ENCODE measurements at places on chromosomes 3 and 15. TPM values are rescaled to one million over a fixed set of nuclear protein-coding genes. Genes with fewer than 3 reads are reported as not detected.

Gene PLSCR2
- polyA plus RNA-seq: not detected

Gene CTXND1
- not detected for polyA plus RNA-seq

Gene LAMB2
- polyA plus RNA-seq: not detected

Gene CD80
- 1.8 TPM for polyA plus RNA-seq

Gene OR5K2
- polyA plus RNA-seq: not detected

Gene CNTN4
- not detected for polyA plus RNA-seq

Gene RNU5B-1
- polyA plus RNA-seq: not detected

Gene MYO1E
- 1.6 TPM for polyA plus RNA-seq

Gene GP9
- polyA plus RNA-seq: not detected

Gene MYO5C
- polyA plus RNA-seq: 1.5 TPM

Gene MITF
- not detected for polyA plus RNA-seq

Gene NSUN3
- polyA plus RNA-seq: 12.0 TPM

Gene PCYT1A
- 23.2 TPM for polyA plus RNA-seq

Gene SENP8
- 1.4 TPM for polyA plus RNA-seq

Gene TMOD2
- 1.0 TPM for polyA plus RNA-seq

Gene ELL3
- polyA plus RNA-seq: 2.2 TPM

Gene C3orf22
- not detected for polyA plus RNA-seq

Gene PRSS50
- not detected for polyA plus RNA-seq

Gene LEKR1
- polyA plus RNA-seq: 0.73 TPM

Gene SYNPR
- not detected for polyA plus RNA-seq

Gene ITGA11
- 0.02 TPM for polyA plus RNA-seq

Gene CORO2B
- not detected for polyA plus RNA-seq

Gene MYRIP
- not detected for polyA plus RNA-seq

Gene ANKRD34C
- polyA plus RNA-seq: not detected

Gene COL6A5
- not detected for polyA plus RNA-seq

Gene YEATS2
- polyA plus RNA-seq: 3.3 TPM

Gene EPHB1
- 0.84 TPM for polyA plus RNA-seq

Gene GATA2
- not detected for polyA plus RNA-seq

Gene FRMD5
- 1.1 TPM for polyA plus RNA-seq

Gene CLRN1
- polyA plus RNA-seq: not detected

Gene PDZRN3
- not detected for polyA plus RNA-seq

Gene DCLK3
- polyA plus RNA-seq: not detected

Gene DAPK2
- polyA plus RNA-seq: not detected

Gene SV2B
- 0.06 TPM for polyA plus RNA-seq

Gene EXD1
- polyA plus RNA-seq: not detected

Gene TMEM207
- not detected for polyA plus RNA-seq

Gene ZNF80
- polyA plus RNA-seq: 5.1 TPM

Gene TCAIM
- 19.0 TPM for polyA plus RNA-seq

Gene DNAH12
- not detected for polyA plus RNA-seq

Gene ADAMTSL3
- not detected for polyA plus RNA-seq

Gene CD200R1
- polyA plus RNA-seq: 5.1 TPM

Gene CSPG5
- not detected for polyA plus RNA-seq

Gene HRG
- not detected for polyA plus RNA-seq

Gene TRPM1
- polyA plus RNA-seq: not detected

All from CD4-positive, CD25-positive, alpha-beta regulatory T cell (primary cell).